ENCODE measurements at places on chromosomes 1 and 21.

GRCh38 chr1:81834268-81834667, 33.5 kb downstream of the ADGRL2 start:
- DNase-seq = no peak

- DNase-seq = no peak
Measured at GRCh38 chr1:13792419-13792818, 92.4 kb downstream of the PRDM2 start.

DNA sequence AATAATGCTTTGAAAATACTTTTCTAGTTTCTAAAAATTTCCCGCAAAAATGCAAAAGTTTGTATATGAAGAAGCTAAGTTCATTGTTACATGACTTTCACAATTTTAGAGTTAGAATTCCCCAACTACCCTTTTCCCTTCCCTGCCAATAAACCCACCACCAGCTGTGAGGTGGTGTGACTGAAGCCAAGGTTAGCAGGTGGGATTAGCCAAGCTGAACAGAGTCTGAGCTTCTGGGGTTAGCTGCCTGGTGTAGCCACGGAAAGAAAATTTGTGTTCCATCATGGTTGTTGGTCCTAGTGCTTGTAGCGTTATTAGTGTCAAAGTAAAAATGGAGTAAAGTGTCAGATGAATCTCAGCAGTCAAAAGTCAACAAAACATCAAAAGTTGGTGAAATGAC, 110.9 kb downstream of the ASTN1 start:
- no peak for DNase-seq

DNA sequence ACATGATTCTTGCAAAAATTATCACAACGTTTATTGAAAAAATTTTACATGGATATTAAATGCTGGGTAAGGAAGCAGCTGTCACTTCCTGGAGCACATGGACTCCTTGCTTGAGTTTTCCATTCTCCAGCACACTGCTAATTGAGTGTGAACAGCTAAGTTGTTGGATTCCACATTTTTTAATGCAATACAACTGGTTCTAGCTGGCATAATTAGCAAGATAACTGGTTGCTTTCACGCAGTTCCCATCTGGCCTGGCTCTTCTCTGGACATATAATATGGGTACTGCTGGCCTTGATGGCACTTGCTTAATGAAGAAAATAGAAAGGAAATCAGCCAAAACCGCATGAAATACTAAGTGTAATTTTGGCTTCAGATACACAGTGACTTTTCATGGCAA, 26.6 kb downstream of the RGS21 start:
- no peak for DNase-seq

- no peak for DNase-seq
Measured at GRCh38 chr1:17207540-17207939, 2.6 kb downstream of the PADI1 start.

- no peak for DNase-seq
Measured at GRCh38 chr1:7620196-7620595, 150.9 kb upstream of the VAMP3 start.

- no peak for DNase-seq
Measured at GRCh38 chr1:154502744-154503115, 518 bp upstream of the SHE start.

- no peak for DNase-seq
Measured at GRCh38 chr1:117020526-117021156, 19.1 kb downstream of the CD101 start.

GRCh38 chr1:45026446-45026845, 14.4 kb downstream of the UROD start:
- DNase-seq = no peak

- DNase-seq = no peak
Measured at GRCh38 chr21:33021667-33022066, 4.1 kb upstream of the OLIG2 start.

DNA sequence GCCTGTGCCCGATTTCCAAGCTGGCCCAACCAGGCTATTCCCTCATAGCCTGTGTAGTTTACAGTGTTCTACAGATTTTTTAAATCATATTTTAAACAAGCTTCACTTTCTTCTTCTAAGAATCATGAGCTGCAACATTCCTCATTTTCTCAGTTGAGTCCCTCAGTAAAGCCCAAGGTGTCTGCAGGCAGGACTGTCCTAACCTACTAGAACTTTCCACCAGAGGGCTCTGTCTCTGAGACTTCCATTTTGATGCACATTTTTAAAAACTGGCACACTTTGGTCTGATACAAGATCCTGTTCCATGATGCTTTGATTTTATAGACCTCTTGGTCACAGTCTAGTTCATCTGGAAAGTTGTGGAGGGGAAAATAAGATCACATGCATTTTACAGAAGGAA, 21.6 kb upstream of the SLAMF6 start:
- no peak for DNase-seq

Data from stimulated activated CD8-positive, alpha-beta memory T cell treated with anti-CD3 and anti-CD28 coated beads, Interleukin-4, amount 100 ng/mL, for 24 hours (primary cell).